ENCODE measurements at places on chromosomes 1 and 21.

- DNase-seq: peak; percentile 52
Measured at GRCh38 chr1:42957880-42958487, 684 bp downstream of the SLC2A1 start.

DNA sequence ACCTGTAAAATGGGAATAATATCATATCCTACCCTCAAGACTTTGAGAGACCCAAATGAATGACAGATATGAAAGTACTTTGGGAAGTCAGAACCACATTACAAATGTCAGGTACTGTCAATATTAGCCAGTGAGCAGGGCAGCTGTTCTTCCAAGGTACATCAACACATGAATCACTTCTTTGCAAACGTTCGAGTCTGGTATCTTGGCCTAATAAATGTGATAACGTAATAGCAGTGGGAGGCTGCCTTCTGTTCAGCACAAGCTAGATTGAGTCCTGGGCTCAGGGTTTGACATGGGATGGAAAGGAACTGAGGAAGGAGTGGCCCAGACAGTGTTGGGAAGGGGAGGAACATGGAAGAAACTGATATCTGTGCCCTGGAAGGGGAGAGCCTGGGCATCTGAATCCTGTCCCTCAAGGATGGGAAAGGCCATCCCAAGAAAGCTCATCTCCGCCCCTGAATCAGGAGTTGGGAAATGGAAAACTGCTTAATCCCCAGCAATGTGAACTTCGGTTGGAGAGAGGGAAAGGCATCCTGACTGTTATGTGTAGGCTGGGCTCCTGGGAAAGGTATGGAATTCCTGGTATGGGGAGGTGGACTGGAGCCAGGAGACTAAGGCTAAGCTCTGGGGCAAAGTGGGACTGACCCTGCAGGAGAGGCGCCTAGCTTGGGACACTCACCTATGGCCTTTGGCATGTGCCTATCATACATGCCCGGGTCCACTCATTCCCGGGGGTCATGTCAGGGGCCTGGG, 14.3 kb downstream of the KCNC4 start:
- DNase-seq: no peak

- no peak for DNase-seq
Measured at GRCh38 chr1:6329396-6329795, 64.2 kb downstream of the ACOT7 start.

DNA sequence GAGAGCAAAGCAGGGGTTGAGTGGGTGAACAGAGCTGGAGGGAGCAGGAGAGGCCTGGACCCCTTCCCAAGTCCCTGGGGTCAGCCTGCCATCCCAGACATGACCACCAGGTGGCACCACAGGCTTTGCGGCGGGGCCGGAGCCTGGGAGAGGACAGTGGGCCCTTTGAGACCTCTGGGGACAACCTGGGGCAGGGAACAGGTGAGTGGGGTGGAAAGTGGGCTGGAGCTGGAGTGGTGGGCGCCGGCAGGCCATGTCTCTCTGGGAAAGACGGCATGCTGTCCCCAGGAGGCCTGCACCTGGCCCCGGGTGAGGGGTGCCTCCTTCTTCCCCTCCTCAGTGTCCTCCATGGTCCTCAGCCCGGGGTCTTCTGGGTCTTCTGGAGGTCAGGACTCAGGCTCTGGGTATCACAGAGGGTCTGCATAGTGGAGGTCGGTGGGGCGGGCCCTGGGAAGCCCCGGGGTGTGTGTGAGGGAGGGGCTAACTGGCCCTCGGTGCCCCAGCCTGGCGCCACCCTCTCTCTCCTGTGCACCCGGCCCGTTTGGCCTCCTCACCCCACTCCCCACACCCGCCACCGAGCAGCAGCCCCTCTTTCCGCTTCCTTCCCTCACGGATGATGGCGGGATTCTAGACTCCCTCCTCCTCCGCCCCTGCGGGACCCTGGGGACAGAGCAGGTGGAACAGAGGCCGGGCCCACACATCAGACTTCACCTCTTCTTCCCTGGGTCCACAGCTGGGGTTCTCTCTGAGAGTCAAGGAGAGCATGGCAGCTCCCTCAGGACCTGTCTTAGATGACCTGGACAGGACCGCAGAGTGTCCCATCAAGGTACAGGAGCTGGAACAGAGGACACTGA, 28.5 kb upstream of the PKP1 start:
- DNase-seq: peak; percentile 52

- no peak for DNase-seq
Measured at GRCh38 chr1:218904416-218904815, 269.3 kb upstream of the LYPLAL1 start.

DNA sequence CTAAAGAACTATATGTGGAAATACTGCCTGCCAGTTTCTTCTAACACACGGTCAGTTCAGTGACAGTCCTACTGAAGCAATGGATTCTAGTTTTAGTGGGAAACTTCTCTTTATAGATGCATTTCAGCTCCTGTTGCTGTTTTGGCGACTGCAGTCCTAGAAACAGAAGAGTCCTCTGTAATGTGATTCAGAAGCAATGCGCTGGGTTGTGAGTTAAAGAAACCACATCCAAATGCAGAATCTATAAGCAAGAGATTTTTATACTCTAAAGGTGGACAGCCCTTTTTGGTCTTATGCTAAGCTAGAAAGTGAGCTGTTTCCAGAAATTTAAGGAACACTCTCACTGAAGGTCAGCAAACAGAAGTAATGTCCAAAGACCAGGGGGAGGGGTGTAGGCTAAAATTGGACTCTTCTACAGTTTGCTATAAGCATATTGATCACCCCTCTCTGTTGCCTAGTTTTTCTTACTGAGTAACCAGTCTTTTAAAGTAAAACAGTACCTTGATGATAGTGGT, 30.8 kb downstream of the DUSP10 start:
- no peak for DNase-seq

GRCh38 chr1:197776351-197777105, 1.2 kb upstream of the DENND1B start:
- peak; percentile 35 for DNase-seq

- no peak for DNase-seq
Measured at GRCh38 chr1:154485106-154485505, 16.9 kb upstream of the TDRD10 start.

DNA sequence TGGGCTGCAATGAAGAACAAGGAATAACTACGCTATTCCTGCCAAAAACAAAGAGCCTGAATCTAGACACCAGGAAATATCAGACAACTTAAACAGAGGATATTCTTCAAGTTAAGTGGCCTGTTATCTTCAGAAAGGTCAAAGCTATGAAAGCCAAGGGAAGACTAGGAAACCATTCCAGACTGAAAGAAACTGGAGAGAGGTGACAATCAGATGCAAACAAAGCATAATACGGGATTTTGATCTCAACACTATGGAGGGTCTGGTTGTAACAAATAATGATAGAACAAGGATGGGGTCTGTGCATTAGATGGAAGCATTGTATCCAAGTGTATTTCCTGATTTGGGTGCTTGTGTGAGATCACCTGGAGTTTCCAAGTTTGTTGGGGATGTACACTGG, 2.7 kb downstream of the EPRS1 start:
- no peak for DNase-seq

GRCh38 chr1:235601104-235601503, 48.5 kb downstream of the GNG4 start:
- DNase-seq: no peak

DNA sequence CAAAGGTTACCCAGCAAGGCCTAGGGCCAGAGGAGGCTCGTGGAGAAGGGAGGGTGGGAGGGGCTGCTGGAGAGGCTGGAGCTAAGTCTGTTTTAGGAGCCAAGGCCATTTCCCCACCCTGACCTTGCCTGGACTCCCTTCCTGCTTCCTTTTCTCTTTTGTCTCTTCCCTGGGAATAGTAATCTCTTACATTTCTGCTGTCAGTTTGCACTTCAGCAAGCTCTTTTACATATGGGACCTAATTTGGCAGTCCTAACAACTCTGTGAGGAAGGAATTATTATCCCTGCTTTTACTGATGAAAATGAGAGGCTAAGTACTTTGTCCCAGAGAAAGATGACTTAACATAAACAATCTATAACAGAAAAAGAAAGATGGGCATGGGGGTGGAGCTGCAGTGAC, 13.8 kb downstream of the OPTC start:
- no peak for DNase-seq

DNA sequence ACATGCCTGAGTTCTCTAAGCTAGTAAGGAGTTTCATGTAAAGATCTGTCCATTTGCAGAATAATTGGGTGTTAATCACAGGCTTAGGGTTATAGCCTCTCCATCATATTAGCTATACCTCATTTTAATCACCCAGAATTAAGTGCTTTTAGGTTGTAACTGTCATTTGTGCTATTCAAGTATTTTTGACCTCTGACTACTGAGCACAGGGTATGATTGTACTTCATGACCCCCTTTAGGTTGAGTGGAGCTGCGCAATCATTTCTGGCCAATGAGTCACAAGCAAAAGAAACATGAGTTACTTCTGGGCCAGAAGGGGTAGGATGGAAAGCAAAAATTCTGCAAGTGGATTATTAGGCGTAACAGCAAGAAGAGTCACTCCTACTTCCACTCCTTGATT, 8.4 kb upstream of the SNX7 start:
- DNase-seq: no peak

DNA sequence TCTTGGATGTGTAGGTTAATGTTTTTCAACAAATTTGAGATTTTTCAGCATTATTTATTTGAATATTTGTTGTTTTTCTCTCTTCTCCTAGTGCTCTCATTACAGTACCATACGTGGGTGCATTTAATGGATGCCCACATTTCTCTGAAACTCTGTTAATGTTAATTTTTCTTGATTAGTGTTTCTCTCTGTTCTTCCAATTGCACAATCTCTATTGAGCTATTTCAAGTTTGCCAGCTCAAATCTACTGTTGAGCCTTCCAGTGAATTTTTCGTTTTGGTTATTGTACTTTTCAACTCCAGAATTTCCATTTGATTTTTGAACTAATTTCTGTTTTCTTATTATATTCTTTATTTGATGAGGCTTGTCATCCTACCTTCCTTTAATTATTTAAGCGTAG, 31.7 kb downstream of the CFAP57 start:
- DNase-seq: no peak

DNA sequence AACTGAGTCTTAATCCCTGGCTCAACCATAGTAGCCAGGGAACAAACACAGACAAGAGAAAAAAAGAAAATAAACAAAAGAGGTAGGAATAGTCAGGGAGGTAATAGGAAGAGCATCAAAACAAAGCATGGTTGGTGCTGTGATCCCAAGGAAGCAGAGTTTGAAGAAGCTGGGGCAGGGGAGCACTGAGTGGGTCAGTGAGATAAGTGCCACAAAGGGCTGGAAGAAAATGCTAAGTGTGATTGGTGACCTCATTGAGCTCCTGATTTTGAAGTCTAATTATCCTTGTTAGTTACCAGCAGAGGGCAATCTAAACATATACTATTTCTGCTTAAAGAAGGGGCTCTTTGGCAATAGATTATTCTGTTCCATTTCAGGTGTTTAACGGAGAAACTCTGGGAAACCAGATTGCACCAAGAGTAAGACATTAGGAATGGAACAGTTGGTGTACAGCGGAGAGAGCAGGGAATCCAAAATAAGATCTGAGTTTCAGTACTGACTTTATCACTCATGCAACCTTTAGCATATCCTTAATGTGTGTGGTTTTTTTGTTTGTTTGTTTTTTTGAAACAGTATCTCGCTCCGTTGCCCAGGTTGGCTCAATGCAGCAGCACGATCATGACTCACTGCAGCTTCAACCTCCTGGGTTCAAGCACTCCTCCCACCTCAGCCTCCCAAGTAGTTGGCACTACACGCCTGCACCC, 30.7 kb upstream of the KIAA1614 start:
- no peak for DNase-seq

DNA sequence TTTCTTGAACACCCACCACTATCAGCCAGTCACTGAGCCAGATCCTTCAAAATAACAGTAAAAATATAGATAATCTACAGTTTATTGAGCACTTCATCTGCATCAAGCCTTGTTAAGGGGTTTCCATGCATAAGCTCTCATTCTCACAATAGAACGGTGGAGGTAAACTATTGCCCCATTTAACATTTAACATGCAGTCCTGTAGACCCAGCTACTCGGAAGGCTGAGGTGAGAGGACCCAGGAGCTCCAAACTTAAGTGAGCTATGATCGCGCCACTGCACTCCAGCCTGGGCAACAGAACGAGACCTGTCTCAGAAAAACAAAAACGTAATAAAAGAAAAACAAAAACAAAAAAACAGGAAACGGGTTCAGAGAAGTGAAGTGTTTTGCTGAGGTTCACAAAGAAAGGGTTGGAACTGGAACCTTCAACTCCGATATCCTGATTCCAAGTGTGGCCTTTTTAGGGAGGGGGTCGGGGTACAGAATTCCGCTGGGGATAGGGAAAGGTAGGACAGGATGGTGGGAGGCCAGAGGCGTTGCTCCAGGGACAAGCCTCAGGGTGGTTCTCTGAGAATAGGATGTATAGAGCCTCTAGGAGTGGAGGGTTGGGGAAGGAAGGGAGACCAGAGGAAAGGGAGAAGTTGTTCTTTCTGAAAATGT, 11.6 kb upstream of the SESN2 start:
- no peak for DNase-seq

DNA sequence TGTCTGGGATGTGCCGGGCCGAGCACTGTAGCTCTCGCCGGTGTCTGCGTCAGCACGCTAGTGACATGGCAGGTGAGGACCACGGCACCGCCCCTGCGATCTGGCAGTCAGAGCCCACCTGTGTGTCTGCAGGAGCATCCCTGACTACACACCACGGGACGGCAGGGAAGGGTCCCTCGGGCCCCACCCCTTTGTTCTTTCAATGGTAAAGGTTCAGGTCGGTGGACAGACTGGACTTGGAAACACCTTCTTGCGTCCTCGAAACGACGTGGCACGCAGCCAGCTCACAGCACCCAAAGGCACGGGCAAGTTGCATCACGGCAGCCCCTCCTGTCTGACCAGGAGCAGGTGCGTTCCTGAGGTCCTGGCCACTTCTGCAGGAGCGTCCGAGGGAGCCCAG, 3.7 kb upstream of the SAMD11 start:
- DNase-seq: no peak

DNA sequence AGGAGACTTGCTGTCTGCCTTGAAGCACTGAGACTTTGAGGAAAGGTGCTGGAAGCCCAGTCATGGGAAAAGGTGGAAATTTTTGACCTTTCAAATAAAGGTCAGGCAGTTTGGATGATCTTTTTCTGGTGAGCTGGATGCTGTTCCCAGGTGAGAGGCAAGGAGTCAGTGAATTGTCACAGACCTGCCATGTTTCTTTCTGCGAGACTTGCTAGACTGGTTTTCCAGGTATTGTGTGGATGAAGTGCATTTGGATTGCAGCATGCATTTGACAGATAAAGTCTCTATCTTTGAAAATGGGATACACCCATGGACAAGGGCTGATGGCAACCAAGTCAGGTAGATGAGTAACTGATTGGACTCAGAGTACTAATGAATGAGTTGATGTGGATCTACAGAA, 65.7 kb upstream of the NHLH2 start:
- DNase-seq: no peak

DNA sequence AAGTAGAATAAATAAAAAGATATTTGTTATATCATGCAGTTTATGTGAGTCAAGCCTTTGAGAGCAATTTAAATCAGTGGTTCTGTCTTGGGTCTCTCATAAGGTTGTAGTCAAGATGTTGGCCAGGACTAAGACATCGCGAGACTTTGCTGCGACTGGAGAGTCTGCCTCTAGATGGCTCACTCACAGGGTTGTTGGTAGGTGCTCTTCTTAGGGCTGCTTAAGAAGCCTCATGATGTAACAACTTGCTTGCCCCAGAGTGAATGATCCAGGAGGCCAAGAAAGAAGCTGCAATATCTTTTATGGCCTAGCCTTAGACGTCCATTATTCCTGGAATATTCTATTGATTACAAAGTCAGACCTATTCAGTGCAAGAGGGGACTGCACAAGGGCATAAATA, 73.1 kb upstream of the CACHD1 start:
- DNase-seq: no peak
